IPS DF 6.9 (cell line): ENCODE measurements at places on chromosomes 13 and 19.

DNA sequence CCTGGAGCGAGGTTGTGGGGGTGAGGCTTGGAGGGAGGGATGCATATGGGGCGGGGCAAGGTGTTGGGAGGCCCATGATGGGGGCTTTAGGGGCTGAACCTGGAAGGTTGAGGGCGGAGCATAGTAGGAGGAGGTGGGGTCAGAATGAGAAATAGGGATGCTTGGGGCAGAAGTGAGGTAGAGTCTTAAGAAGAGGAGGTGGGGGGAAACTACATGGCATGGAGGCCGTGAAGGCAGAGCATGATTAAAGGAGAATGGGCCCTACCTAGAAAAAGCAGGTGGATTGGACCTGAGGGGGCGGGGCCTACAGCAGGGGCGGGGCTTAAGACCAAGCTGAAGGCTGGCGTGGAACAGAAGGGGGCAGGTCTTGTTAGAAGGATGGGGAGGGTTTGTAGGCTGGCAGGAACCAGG lies 799 bp downstream of the NR1H2 start:
- no peak for DNase-seq

DNA sequence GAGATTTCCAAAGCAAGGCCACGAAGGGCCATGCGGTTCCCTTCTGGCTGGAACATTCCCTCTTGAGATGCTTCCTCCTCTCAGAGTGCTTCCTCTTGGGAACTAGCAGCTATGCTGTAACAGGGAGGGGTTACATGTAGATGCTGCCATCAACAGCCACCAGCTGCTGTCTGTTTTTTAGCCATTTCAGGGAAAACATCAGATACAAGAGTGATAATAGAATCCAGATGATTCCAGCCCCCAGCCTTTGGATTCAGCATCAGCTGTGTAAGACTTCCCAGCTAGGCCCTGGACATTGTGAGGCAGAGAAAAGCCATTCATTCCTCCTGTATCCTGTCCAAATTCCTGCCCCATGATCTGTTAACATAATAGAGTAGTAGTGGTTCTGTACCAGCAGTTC lies 8.2 kb upstream of the ZNF177 start:
- no peak for DNase-seq

DNA sequence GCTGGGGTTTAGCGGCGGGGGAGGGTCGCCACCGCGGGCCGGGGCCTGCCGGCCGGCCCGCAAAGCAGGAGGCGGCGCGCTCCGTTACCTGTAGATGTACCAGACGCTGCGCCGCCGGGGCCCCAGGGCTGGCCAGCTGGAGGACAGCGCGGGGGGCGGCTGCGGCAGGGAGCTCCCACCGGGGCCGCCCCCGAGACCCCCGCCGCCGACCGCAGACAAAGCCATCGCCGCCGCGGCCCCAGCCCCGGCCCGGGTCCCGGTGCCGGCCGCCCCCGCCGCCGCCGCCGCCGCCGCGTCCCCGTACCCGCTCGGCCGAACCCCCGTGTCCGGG lies 24.8 kb downstream of the SHANK1 start:
- DNase-seq = no peak

DNA sequence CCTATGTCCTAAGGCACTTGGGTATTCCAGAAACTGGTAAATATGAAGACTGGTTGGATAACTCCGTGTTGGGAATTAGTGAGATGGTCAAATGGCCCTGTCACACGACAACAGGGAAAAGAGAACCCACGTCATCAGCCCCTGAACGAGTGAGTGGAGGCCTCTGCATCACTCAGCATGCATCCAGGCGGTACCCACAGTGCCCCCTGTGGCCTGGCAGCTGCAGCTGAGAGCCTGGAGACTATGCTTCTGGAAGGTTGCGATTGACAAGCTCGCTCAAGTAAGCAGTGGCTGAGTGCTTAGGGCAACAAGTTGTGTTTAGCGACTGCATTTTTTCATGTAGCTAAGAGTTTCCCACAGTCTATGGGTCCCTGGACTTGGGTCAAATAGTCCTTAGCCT lies 55.9 kb downstream of the COL4A2 start:
- no peak for DNase-seq

DNA sequence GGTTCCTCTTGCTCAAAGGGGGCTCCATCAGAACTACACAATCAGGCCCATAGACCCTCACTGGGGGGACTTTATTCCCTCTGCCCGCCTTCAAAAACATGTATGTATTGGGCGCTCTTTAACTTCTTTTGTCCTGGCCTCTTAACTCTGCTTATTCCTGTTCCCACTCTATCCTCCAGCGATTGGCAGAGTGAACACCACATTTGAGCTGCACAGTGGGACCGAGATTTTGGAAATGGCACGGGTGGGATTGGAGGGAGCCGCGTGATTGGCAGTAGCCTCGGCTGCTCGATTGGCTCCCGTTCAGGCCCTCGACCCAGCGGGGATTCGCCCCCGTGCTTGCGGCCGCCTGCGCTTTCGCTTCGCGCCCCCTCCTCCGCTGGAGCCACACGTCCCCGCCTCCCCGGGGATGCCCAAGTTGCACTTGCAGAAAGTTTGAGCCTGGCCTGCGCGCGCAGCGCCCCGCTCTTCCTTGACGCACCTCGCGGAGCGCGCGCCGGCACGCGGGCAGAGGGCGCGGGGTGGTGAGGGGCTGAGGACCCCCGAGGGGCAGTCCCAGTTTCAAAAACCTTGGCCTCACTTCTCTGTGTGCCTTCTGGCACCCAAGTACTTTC lies at the start of gene ZIC5:
TSS of gene ZIC5 (minus strand) at position 192 of the 614 bp plus-strand sequence. CDS start at position 28, 164 bp downstream.
- DNase-seq = no peak
